ENCODE measurements at places on chromosomes 7 and 10.
A peak's percentile ranks its signal among the peaks of the same experiment; 100 is the strongest.

- no peak for DNase-seq
Observed at GRCh38 chr10:129875993-129876726, 87.9 kb downstream of the EBF3 start.

- no peak for DNase-seq
Observed at GRCh38 chr7:4834601-4835397, 27.0 kb downstream of the PAPOLB start.

DNA sequence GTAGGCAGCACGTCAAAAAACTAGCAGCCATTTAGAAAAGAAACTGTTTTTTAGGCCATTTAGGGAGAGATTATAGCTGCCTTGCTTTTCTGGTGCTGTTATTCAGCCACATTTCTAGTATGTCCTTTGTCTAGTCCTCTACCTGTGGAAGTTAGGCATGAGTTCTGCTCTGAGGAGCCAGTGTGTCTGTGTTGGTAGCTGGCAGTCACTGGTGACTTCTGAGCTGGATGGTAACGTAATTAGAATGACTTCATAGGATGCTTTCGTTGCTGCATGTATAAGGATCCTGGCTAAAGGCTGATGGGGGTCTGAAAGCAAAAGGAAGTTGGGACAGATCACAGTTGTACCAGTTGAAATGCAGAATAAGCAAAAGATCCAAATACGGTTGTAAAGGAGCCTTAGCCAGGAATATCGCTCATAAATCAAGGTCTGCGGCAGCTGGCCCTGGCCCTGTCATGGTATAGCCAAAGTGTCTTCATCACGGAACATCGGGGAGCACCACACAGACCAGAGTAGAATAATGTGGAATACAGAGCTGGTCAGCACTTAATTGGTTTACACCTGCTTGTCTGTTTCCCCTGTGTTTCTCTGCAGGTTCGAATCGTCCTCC lies 226.7 kb downstream of the EXOC4 start:
- no peak for DNase-seq

- DNase-seq: no peak
Observed at GRCh38 chr7:117021986-117022385, 68.7 kb downstream of the ST7 start.

- DNase-seq: no peak
Observed at GRCh38 chr7:6252748-6253147, 19.7 kb downstream of the CYTH3 start.

DNA sequence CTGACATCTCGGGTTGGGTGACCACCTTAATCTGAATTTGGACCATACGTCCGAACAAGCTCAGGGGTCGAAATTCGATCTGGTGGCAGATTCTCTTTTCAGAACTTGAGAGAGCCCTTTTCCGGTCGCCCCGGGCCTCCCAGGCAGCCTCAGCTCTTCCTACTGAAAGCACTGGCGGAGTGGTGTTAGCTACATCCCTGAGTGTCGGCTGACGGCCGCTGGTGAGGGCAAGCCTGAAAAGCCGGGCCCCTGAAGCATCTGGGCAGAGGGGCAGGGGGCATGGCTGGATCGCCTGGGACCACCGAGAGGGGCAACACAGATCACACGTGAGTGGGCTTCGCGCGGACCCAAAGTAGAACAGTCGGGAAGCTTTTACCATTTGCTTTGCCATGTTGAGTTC lies 116.1 kb downstream of the SMURF1 start:
- DNase-seq: no peak

- DNase-seq: peak; percentile 81
Observed at GRCh38 chr7:98745722-98746318, 124.0 kb downstream of the TMEM130 start.

- DNase-seq: no peak
Observed at GRCh38 chr10:29648114-29648982, 13.6 kb upstream of the SVIL start.

- DNase-seq: no peak
Observed at GRCh38 chr7:134643131-134643530, 3.5 kb upstream of the BPGM start.

GRCh38 chr10:3421537-3422257 lies 249.1 kb upstream of the PITRM1 start:
- no peak for DNase-seq

DNA sequence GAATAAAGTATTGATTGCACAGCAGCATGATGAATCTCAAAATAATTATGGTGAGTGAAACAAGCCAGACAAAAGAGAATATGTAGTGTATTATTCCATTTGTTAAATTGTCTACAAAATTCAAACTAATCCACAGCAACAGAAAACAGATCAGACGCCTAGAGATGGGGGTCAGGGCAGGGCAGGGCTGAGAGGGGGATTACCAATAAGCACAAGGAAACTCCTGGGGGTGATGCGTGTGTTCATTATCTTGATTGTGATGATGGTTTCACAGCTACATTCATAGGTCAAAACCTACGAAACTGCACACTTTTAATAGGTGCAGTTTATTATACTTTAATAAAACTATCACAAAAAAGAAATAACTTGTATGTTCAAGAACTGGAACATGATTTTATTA lies 132.7 kb upstream of the CDK6 start:
- DNase-seq: no peak

- DNase-seq: no peak
Observed at GRCh38 chr10:60187691-60188090, 202.0 kb downstream of the ANK3 start.

DNA sequence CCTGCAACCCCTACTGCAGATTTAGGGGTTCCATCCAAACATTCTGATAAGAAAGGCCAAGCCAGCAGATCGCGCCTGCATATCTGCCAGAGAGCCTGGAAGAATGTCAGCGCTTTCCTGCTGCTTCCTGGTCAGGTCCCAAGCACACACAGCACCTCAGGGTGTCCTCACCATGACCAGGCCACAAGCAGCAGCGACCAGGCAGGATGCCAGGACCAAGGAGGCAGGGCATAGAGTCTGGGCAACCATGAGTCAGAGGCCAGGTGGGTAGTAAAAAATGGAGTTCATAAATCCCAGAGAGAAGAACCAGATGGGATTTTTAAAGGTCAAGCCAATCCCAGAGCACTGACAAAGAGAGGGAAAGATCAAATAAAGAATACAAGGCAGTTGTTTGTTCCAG lies 5.5 kb upstream of the FAM131B start:
- DNase-seq: no peak

DNA sequence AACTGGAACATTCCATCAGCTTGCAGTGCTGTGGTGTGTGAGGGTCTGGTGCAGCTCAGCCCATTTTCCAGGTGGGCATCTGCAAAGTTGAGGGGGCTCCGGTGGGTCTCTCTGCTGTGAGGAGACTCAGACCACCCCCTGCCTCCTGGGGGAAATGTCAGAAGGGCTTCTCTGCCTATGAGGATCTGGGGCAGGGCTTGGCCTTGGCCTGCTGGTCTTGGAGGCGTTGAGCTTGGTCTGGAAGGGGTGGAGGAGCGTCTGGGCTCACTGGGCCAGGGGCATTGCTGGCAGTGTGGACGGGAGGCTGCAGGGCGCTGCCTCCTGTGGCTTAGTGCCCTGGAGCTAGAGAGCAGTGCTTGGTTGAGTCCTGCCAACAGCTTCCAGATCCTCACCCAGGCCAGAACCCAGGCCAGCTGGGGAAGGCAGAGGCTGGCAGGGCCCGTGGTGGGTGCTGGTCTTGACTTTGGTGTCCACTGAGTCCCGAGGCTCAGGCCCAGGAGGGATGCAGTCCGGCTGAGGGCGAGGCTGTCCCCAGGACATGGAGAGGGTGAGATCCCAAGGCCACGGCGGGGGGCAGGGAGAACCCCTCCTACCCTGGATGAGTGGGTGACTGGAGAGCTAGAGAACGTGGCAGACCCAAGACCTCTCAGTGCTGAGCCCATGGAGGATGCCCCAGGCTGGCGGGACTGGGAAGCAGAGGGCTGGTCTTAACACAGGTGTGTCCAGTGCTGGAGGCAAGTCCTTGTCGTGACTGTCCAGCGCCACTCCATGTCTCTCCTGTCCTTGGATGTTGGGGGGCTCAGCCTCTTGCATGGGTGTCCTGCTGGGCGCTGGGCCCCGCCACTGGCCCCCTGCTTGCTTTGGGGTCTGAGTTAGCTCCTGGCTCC lies 2.8 kb downstream of the SPRN start:
- no peak for DNase-seq

DNA sequence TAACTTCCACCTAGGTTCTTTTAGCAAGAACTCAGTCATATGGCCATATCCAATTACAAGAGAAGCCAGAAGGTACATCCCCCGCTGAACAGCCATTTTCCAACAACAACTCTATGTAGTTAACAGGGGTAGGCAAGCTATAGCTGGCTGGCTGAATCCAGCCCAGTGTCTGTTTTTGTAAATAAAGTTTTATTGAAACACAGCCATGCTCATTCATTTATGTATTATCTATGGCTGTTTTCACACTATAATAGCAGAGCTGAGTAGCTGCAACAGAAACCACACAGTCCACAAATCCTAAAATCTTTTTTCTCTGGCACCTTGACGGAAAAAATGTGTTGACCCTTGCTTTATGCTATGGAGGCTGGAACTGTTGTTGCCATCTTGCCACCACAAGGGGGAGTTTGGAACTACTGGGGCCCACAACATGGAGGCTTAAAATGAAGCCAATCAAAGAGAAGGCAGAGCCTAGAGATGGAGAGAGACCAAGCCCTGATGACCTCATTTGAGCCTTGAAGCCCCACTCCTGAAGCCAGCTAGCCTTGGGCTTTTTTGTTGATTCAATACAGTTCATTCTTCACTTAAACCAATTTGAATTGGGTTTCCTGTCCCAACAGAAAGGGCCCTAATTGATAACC lies 33.3 kb upstream of the XPNPEP1 start:
- DNase-seq: peak; percentile 80

DNA sequence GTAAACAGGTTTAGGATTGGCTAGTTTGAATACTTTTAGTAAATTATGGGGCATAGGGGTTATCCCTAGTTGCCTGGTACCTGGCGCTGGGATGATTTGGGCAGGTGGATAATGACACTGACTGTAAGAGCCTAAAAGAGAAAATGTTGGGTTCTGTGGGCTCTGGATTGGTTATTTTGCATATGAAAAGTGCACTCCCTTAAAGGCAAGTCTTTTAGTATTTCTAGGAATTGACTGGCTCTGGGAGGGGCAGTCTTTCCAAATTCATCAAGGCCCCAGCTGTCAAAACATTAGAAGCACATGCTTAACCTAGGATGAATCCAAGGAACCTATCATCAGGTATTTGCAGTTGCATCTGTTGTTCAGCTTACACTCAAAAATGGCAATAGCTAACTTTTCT lies 454.6 kb upstream of the SORCS1 start:
- no peak for DNase-seq

GRCh38 chr10:109487691-109488090 lies 435.6 kb downstream of the XPNPEP1 start:
- no peak for DNase-seq

DNA sequence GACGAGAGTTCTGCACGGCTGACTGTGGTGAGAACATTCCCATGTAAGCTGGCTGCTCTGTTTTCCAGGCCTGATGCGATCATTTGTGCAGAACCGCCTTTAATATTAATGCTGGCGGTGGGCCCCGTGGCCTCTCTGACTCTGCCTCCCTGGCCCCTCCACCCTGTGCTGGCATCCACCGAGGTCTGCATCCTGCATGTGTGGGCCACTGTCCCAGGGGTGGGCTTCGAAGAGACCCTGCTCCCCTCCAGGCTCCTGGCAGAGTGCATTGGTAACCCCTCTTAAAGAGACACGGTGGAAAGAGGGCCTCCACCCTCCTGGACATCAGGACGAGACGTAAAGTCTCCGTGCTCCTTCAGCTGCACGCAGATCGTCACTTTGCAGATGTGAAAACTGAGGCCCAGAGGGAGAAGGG lies 67.3 kb upstream of the FAM20C start:
- DNase-seq: no peak

GRCh38 chr7:43650457-43651052 lies 67.6 kb downstream of the STK17A start:
- DNase-seq: no peak

GRCh38 chr7:28140979-28141378 lies 39.6 kb downstream of the JAZF1 start:
- no peak for DNase-seq

DNA sequence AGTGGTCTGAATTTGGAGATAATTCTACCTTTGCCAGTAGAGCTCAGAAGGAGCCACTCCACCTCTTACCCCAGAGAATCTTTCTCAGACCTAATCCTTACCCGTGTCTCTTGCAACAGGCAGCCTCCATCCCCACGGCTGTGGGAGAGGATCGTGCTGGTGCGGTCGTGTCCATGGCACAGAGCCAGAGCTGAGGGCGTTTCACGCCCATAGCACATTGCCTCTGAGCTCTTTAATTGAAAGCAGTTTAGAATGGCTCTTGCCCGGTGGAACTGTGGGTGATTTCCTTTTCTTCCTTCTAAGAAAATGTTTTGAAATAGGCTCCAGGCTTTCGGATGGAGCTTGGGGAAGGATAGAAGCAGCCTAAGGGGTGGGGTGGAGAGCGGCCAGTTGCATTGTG lies 41.5 kb downstream of the PRF1 start:
- no peak for DNase-seq

DNA sequence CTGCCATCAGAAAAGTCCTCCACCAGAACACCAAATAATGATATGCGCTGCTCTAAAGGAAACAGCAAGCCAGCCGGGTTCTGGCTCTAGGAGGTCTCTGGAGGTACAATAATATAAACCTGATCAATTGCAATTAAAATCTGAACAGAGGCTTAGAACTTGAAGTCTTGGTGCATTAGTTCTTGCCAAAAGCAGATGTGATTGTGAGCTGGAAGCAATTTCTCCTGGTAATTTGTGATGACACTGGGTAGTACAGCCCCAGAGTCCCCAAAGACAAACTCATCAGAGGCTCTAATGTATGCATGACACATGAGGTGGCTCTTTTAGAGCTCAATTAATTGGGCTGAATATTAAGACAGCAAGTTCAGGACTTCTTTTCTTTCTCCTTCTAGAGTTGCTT lies 3.3 kb downstream of the ETV1 start:
- no peak for DNase-seq

GRCh38 chr7:1322240-1323110 lies 89.8 kb downstream of the UNCX start:
- DNase-seq: no peak

- peak; percentile 80 for DNase-seq
Observed at GRCh38 chr10:71569775-71570588, 149.6 kb downstream of the C10orf105 start.
